Stimulated activated CD8-positive, alpha-beta memory T cell treated with anti-CD3 and anti-CD28 coated beads, Interleukin-4, amount 100 ng/mL, for 4 hours (primary cell): ENCODE measurements at places on chromosomes 3 and 15.

DNA sequence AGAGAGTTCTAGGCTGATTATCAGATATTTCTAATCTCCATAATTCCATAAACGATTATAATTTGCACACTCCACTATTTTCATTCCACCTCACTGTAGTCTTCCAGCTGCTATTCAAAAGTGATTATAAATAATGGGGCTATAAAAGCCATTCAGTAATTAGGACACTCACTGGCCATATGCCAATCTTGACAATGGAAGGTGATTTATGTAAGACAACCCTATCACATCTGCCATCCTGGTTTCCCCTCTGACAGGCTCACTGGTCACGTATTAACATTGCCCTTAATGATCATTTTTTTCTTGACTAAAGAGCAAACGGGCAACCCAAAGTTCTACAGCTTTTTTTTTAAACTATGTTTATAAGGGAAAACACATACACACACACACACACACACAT is 402.4 kb downstream of the MAGI1 start:
- DNase-seq, result no peak

GRCh38 chr3:8420612-8421011 is 81.0 kb upstream of the LMCD1 start:
- no peak for DNase-seq

- DNase-seq, result no peak
These were observed 68.1 kb upstream of the TLE3 start for GRCh38 chr15:70165716-70166284.

DNA sequence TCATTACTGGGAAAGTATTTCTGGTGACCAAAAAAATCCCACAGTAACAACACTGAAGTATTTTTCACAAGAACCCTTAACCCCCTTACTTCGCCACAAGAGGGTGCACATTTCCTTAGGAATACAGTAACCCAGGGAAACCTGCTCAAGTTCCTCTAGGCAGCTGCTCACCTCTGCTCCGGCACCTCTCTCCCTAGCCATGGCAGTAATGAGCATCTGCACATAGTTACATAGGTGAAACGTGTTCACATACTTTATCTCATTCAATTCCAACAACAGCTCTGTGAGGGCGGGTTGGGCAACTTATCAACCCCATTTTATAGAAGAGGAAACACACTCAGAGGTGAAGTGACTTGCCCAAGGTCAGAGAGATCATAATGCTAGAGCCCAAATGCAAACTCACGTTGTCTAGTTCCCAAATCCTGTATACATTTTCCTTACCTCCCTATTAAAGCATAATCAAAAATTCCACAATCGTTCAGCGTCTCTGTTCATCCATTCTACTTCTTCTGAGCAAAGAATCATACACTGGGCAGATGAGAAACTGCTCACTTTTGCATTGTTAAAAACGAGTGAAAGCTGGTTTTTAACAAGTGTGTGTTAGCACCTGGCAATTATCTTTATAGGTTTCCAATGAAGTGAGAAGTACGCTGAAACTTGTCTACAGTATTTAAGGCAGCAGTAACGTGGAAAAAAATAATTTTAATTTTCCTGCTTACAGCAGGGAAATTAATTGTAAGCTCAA is 90.7 kb downstream of the IGF2BP2 start:
- DNase-seq, result no peak

DNA sequence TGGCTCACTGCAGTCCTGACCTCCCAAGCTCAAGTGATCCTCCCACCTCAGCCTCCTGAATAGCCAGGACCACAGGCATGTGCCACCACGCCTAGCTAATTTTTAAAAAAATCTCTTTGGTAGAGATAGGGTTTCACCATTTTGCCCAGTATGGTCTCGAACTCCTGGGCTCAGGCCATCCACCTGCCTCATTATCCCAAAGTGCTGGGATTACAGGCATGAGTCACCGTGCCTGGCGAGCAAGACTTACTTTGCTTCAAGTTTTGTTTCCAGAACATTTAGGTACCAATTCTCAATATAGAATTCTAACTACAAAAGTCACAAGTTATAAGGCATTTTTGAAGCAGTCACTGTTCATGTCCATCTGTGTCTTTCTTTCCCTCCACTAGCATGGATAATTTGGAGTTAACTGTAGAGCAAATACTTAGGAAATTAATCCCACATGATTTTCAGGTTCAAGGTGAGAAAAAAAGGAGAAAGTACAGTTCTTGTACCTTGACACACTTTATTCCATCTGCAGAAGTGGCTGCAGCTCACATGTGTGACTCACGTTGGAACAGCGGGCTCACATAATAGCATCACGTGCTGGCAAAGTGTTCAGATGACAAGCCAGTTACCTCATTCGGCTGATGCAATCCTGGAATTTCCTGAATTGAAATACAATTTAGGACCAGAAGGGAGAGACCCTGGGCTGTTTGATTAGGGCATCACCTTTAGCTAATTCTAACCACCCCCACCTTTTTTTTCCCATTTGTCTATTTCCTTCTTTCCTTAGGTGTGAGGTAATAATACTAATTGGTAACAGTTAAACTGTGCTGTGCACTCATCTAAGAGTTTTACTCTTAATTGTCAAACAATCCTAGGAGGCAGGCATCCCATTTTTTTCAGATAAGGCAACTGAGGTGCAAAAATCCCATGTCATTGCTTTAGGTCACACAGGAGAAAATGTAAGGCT is 46.9 kb upstream of the NEDD4 start:
- DNase-seq, result no peak

DNA sequence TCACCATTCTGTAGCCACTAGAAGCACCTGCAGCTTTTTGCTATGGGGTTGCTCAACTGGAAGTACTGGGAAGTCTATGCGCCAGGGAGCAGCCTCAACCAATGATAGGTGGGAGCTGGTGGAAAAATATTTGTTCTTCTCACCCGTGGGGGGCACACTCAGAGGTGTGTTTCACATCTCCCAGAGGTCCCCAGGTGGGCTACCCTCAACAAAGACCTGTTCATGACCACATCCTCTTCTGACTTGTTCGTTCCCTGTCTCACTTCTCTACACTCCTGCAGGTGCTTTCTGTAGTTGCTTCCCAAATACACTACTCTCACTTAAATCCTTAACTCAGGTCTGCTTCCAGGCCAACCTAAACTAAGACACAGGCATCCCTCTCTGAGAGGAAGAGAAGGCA is 3.6 kb downstream of the CAMP start:
- DNase-seq, result no peak

DNA sequence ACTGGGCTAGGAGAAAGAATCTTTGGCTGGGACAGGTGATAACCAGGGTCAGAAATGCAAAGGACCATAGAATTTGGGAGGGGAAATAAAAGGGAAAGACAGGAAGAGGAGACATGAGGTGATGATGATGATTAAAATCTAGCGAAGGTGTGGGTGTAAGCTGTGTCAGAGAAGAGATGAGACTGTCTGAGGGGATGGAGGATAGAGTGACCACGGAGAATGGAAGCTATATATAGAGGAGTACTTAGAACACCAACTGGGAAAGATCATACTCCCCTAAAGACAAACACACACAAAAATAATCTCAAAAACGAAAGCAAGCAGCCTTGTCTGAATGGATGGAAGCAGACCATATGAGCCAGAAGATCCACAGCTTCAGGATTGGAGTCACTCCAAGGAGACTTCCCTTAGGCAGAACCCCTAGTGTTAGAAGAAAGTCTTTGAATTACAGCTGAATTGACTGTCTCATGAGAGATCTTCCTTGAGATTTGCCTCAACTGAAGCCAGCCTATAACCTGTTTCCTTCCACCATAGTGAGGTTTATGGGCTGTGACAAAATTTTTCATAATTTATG is 115.2 kb upstream of the DAZL start:
- DNase-seq, result no peak

GRCh38 chr15:85828874-85829273 is 34.1 kb upstream of the KLHL25 start:
- DNase-seq, result no peak

DNA sequence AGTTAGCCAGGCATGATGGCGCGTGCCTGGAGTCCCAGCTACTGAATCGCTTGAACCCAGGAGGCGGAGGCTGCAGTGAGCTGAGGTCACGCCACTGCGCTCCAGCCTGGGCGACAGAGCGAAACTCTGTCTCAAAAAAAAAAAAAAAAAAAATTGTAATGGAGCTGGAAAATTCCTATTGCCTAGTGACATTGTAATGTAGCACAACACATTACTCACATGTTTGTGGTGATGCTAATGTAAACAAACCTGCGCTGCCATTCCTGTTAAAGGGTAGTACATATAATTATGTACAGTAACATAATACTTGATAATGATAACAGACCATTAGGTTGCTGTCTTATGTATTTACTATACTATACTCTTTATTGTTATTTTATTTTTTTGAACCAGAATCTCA is 39.1 kb downstream of the KNL1 start:
- no peak for DNase-seq

- DNase-seq, result no peak
These were observed 456.5 kb downstream of the IL5RA start for GRCh38 chr3:2653706-2654105.

GRCh38 chr3:40631341-40631995 is 106.7 kb downstream of the ZNF621 start:
- no peak for DNase-seq

GRCh38 chr15:100926258-100926657 is 7.1 kb downstream of the LRRK1 start:
- no peak for DNase-seq

- no peak for DNase-seq
These were observed 87.5 kb downstream of the GAP43 start for GRCh38 chr3:115710799-115711198.

GRCh38 chr15:75025548-75026260 is 2.3 kb downstream of the PPCDC start:
- DNase-seq, result no peak

- no peak for DNase-seq
These were observed 36.3 kb upstream of the PCOLCE2 start for GRCh38 chr3:142925140-142925539.

- DNase-seq, result no peak
These were observed 84.9 kb upstream of the SPATA12 start for GRCh38 chr3:56975567-56975966.

- no peak for DNase-seq
These were observed 99.4 kb downstream of the DTWD1 start for GRCh38 chr15:49720261-49720660.

DNA sequence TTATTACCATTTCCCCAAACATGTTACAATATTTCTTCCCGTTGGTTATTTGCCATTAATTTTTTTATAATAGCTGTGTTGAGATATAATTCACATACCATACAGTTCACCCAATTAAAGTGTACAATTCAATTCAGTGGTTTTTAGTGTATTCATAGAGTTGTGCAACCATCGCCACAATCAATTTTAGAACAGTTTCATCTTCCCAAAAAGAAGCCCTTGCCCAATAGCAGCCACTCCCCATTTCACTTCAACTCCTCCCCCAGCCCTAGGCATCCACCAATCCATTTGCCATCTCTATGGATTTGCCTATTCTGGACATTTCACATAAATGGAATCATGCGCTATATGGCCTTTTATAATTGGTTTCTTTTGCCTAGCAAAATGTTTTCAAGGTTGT is 225.1 kb downstream of the EPHB1 start:
- no peak for DNase-seq

- DNase-seq, result no peak
These were observed 189.1 kb upstream of the MDFIC2 start for GRCh38 chr3:70501561-70501960.

- DNase-seq, result no peak
These were observed 117.9 kb downstream of the CORO2B start for GRCh38 chr15:68696414-68697363.

- no peak for DNase-seq
These were observed 6.7 kb downstream of the ADPRH start for GRCh38 chr3:119585856-119586570.

DNA sequence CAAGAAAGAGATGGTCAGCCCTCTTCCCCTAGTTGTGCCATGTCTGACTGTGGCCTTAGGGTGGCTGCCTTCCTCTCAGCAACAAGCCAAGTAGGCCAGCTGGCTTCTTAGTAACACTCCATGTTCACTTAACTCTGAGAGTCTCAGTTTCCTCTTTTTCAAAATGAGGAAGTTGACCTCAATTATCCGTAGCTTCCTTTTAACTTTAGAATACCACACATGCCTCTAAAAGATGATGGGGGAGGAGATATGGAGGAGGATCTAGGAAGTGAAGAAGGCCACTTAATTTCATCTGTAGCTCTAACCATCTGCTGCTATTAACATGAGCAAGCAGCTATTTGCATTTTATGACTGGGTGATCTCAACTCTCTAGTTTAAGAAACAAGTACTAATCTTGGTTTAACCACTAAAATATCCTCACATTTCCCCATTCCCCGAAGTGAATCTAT is 32.9 kb downstream of the CD200R1L start:
- DNase-seq, result no peak

GRCh38 chr3:68919000-68919399 is 13.3 kb downstream of the TAFA4 start:
- no peak for DNase-seq

GRCh38 chr3:10331320-10331719 is 10.4 kb upstream of the SEC13 start:
- no peak for DNase-seq

DNA sequence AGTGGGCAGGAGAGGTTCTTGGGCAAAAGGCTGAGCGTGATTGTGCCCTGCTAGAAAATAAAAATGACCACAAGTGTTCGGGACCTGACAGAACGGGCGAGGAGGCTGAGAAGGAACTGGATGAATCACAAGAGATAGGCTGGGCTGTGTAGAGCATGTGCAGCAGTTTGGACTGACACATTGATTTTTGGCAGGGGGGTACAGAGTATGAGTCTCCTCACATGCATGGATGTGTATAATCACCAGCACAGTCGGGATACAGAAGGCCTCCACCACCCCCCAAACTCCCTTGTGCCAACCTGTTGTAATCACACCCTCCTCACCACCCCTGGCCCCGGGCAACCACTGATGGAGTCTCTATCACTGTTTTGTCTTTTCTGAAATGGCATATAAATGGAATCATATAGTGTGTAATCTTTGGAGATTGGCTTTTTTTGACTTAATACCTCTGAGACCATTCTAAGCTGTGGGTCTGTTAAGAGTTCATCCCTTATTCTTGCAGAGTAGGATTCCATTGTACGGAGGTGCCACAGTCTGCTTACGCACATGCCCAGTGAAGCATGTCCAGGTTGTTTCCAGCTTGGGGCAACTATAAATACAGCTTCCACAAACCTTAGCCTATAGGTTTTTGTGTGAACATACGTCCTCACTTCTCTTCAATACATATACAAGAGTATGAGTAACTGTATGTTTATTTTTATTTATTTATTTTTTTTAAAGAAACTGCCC is 438.8 kb downstream of the FOXP1 start:
- DNase-seq, result no peak

GRCh38 chr15:95018888-95019545 is 787.7 kb downstream of the MCTP2 start:
- DNase-seq, result no peak

- no peak for DNase-seq
These were observed 19.5 kb downstream of the PSTPIP1 start for GRCh38 chr15:77014132-77015081.

DNA sequence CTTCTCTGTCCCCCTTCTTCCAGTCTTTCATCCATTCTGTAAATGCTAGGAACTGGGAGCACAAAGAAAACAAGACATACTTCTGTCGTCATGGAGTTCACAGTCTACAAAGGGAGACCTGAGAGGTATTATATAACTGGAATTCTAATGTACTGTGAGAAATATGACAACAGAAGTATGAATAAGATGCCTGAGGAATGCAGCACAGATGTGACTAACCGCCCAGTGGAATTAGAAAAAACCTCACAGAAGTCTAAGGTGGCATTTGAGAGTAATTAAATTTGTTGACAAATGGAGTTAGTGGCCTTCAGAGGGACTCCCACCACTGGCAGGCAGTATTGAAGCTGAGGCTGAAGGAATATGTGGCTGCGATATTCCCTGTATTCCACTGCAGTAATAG is 168.5 kb upstream of the FAM3D start:
- DNase-seq, result no peak

GRCh38 chr15:79170256-79170664 is 79.7 kb upstream of the RASGRF1 start:
- DNase-seq, result no peak

GRCh38 chr3:24145981-24146822 is 201.1 kb downstream of the NR1D2 start:
- DNase-seq, result no peak
